ENCODE measurements at places on chromosomes 12 and 14.

- no peak for DNase-seq
Observed at GRCh38 chr14:71590131-71590530, 342.1 kb upstream of the RGS6 start.

DNA sequence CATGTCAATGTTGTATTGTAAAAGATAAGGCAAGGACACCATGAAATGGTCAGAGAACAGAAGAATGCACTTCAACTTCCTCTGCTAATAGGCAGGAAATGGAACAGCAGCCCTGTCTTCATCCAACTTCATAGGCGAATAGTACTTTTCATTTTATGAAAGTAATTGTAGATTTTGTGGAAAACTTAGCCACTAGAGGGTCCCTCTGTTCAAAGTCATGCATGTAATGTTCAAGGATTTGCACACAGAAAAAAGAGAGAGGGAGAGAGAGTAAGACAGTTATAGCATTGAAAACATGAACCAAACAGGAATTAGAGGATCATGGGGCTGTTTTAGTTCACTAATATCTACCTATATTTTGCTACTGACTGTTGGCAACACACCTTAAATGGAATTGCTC is 172.2 kb downstream of the FLRT2 start:
- DNase-seq = no peak

GRCh38 chr12:8946733-8947132 is 2.7 kb downstream of the M6PR start:
- no peak for DNase-seq

DNA sequence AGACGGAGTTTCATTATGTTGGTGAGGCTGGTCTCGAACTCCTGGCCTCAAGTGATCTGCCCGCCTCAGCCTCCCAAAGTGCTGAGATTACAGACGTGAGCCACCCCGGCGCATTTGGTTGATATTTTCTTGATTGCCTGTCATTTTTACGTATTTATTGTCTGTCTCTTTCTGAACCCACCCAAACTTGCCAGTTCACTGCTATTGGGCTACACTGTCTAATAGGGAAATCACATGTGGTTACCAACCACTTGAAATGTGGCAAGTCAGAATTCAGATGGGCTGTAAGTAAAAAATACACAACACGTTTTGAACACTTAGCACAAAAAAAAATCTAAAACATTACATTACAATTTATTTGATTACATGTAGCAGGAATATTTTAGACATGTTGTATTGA is 2.1 kb downstream of the WSB2 start:
- DNase-seq = no peak

DNA sequence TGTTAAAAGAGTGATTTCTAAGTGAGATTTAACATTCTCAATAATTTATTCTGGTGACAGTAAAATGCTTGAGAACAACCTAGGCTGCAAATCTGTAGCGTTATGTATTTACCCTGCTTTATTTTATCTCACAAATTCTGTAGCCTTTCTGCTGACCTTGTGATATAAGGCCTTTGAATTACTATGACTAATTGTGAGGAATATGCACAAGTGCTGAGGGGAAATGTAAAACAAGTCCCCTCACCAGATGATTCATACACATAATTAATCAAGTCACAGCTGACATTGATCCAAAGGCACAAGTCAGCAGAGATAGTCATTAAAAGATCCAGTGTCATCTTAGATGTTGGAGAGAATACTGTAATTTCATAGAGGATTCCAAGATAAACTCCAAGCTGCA is 992.7 kb upstream of the USP15 start:
- no peak for DNase-seq

GRCh38 chr14:75495399-75495798 is 26.9 kb upstream of the BATF start:
- DNase-seq = no peak

GRCh38 chr14:104345621-104346462 is 207.5 kb downstream of the KIF26A start:
- DNase-seq = no peak

DNA sequence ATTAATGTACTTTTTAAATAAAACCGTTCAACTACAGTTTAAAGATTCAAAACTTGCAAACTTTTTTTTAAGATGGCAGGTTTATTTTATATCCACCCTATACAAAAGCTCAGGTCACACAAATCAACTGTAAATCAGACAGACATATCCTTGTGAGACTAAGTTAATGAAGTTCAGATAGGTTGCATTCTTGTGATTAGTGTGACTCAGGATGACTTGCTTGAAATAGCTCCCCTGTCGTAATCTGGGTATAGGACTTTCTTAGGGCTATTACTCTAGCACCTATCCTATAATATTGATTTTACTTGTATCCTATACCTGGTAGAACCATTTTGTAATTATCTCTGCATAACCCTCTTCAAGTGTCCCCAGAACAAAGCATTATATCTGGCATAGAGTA is 9.5 kb upstream of the PRKD1 start:
- DNase-seq = no peak

GRCh38 chr14:58426670-58427280 is 556 bp downstream of the TIMM9 start:
- peak; percentile 33 for DNase-seq
